Activated T-helper 1 cell treated with anti-CD3 and anti-CD28 coated beads, Interleukin-2, amount 50 U/mL, for 16 hours (primary cell): ENCODE measurements at places on chromosomes 12 and 14.

DNA sequence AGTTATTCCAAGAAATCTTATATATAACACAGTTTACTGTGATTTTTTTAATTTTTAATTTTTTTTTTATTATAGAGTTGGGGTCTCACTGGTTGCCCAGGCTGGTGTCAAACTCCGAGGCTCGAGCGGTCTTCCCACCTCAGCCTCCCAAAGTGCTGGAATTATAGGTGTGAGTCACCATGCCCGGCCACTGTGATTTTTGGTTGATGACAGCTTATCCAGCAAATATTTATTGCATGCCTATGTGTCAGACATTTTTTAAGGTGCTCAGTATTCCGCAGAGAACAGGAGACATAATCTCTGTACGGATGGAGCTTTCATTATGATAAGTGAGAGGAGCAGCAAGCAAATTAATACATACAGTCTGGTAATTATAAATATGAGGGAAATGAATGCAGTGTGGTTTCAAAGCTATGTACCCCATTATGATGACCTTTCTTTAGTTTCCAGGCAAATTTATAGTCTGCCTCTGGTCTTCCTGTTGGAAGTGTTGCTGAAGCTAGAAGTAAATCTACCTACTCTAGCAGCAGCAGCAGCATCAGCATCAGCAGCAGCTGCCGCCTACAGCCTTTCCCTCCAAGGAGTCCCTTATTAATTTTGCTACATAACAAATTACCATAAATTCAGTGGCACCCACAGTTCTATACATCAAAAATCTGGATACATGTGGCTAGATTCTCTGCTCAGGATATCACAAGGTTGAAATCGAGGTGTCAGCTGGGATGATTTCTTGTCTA lies 32.3 kb downstream of the FRS2 start:
- DNase-seq = no peak

- no peak for DNase-seq
These were observed 32.2 kb upstream of the SERPINA6 start for GRCh38 chr14:94355191-94355794.

- DNase-seq = no peak
These were observed 83.7 kb upstream of the PCNX4 start for GRCh38 chr14:60008042-60008441.

DNA sequence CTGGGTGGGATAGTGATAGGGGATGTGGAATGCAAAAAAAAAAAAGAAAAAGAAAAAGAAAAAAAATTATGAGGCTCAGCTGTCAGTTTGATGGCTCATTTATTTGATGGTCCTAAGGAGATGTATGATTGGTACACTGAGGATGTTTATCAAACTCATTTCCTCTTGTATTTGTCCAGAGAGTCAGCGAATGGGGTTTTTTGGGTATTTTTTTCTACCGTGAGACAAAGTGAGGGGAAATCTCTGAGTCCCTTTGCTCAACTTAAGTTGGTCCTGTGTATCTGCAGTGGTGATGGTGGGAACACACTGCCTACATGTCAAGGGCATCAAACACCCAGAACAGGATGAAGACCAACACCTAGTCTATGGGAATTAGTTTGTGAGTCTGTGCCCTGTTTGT lies 176.9 kb upstream of the HIF1A start:
- no peak for DNase-seq

GRCh38 chr14:55523321-55523720 lies 56.7 kb upstream of the KTN1 start:
- no peak for DNase-seq

GRCh38 chr14:81033698-81034240 lies 78.3 kb downstream of the TSHR start:
- no peak for DNase-seq

GRCh38 chr12:23504641-23505399 lies 444.6 kb downstream of the SOX5 start:
- no peak for DNase-seq

GRCh38 chr14:104787736-104788135 lies 7.8 kb downstream of the AKT1 start:
- DNase-seq = no peak

GRCh38 chr12:65858831-65859230 lies 34.5 kb downstream of the HMGA2 start:
- DNase-seq = no peak

GRCh38 chr12:16449459-16449858 lies 102.0 kb downstream of the MGST1 start:
- DNase-seq = no peak

DNA sequence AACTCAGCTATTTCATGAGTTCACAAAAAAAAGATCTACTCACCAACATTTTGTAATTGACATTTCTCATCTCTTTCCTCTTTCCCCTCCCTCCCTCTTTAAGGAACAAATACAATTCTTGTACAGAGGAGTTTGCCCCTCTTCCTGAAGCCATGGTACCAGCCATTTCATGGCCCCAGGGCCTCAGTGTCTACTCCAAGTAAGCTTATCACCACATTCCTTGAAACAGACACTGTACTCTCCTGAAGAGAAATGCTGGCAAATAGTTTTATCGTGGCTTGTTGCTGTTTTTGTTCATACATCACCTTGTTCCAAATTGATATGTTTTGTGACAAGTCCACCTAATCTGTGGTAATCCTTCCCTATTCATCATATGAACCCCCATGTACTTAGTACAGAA lies 29.7 kb upstream of the IGF1 start:
- no peak for DNase-seq

DNA sequence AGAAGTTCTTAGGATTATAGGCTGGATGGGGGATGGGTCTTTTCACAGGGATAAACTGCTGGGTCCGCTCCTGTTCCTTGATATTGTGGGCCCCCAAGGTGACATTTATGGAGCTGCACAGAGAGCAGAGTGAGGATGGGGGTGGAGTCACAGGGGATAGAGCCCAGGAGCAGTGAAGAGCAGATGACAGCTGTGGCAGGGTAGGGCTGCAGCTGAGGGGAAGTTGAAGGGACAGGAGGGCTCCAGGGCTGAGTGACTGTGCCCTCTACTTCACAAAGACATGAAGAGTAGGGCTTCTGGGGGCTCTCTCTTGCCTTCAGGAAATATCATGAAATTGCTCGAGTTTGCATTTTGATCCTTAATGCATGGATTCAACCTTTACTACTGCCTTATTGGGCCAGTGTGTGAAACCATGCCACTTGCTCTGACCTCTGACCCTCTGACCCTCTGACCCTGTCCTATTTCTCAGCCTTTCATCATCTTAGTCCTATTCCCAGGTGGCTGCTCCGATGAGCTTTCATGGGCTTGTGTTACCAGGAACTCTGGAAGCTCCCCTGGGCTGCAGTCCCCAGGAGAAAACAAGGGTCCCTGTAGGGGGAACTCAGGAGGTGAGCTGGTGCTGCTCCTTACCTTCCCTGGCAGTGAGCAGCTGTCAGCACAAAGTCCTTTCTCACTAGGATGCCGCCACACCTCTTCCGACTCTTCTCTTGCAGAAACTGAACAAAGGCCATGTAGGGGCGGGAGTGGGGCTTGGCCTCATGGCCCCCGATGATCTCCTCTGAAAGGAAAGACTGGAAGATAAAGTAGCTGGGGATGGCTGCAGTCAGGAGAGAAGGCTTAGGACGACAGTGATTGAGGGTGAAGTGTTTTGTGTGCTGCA lies 1.6 kb downstream of the GZMH start:
- no peak for DNase-seq

GRCh38 chr14:35197015-35197414 lies 74.7 kb downstream of the PRORP start:
- no peak for DNase-seq
